ENCODE measurements at places on chromosomes 4 and X.

DNA sequence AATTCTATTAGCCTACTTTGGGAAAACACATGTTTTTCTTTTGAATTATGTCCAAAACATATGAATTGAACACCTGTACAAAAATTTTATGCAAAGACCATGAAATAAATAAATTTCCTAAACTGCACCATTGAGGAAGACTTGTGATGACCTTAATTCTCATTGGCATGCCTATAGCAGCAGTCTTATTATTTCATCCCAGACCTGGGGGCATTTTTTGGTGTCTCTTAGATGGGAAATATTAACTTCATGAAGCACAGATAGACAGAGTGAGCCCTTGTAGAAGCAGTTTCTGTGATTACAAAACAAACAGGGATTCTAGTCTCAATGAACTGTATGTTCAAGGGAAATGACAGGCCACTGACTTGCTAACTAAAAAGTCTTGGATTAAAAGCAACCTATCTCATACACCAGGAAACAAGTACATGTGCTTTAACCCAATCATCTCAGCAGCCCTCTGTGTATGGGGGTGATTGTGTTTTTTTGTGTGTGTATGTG, 32.0 kb upstream of the HPGD start:
- no peak for DNase-seq

DNA sequence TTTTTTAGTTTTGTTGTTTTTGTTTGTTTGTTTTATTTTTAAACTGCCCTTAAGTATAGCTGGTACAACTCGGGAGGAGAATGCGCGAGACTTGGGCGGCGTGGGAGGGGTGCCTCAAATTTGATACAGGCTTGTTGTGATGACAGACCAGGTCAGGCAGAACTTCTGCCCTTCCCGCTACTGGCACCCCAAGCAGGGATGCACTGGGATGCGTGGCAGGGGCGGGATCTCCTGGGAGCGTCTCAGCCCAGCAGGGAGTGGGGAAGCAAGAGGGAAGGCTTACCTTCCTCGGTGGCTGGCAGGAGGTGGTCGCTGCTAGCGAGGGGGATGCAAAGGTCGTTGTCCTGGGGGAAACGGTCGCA, 851 bp downstream of the SFRP2 start:
- DNase-seq: no peak

DNA sequence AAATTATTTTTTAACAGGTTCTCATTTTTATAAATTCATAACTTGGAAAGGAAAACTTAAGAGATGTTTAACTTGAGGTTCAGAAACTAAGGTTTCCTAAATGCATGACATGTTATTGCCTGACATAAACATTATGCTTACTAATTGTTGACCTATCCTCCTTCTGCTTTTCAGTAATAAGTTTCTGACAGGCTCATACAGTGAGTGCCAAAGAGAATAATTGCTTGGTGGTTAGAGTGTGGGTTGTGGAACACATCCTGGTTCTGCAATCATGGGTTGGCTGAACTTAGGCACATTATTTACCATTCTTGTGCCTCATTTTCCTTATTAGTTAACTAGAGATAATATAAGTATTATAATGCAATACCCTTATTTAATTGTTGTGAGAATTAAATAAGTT, 56.5 kb downstream of the BMPR1B start:
- peak; percentile 23 for DNase-seq

DNA sequence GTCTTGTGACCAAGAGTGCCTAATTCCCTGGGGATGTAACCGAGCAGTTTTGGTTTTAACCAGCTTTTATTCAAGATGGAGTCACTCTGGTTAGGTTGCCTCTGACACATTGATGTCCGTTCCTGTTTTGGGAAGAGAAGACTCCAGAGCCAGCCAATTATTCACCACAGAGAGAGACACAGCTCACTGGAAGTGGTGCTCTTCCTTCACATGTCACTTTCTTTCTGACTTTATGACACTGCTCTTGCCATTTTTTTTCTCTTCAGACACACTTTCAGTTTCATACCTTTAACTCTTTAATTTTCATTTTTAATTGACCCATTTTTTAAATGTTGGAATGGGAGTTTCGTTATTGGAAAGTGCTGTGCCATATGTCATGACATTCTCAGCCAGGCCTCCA, 418.4 kb upstream of the FSTL5 start:
- DNase-seq: no peak

GRCh38 chr4:27304751-27305150, 444.1 kb downstream of the STIM2 start:
- no peak for DNase-seq

All from inflammatory macrophage treated with lipopolysaccharide for 4 hours (primary cell).